ENCODE measurements at places on chromosomes 5 and 9.
A peak's percentile ranks its signal among the peaks of the same experiment; 100 is the strongest.

DNA sequence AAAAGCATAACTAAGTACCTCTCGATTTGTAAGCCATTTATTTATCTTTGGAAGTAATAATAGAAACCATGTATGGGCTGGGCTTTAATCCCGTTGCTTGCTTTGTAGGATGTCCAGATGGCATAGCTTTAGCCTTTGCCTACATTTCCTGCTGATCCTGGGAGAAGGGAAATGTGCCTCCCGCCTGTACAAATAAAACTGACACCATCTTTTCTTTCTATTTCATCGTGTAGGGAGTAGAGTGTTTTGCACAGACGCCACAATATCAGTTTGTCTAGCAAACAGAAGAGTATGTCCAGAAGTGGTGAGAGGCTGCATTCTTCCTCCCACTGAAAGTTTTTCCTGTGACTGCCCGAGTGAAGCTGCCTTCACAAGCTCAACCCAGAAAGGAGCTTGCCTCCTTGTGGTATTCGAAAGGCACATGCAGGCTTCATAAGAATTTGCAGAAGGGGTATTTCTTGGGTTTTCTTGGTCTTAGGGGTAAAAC is 24.7 kb upstream of the TJP2 start:
- no peak for DNase-seq

DNA sequence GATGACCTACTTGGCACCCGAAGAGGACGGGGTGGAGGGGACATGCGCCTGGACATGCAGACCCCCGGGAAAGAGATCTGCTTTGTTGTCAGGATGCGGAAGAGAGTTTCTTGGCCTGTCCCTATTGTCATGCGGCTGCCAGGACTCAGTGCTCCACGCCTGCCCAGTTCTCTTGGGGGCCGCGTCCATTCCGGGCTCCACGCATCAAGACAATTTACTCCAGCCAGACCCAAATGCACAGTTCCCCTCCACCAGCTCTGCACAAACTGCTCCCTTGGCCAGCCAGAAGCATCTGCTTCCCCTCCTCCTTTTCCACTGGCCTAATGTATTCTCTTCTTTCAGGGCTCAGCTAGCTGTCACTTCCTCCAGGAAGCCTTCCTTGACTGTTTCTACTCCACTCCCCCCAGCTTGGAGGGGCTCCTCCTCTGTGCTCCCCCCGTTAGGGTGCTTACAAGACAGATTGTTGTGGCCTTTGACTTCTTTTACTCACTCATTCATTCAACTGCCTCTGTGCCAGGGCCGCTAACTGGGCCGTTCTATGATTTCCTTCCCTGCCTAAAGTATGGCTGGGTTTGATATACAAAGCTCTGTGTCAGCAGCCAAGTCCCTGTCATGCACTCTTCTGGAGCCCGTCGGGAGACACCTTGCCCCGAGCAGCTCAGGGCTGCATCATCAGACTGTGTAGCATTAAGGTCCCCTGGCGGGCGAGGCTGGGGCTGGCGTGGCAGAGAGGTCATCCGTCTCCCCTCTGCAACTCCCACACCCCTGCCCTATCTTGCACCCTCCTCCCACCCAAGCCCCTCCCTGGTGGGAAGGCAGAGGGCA is 6.6 kb downstream of the FIBCD1 start:
- DNase-seq, result no peak

- no peak for DNase-seq
These were observed 16.4 kb upstream of the DOLPP1 start for GRCh38 chr9:129064499-129064908.

- peak; percentile 60 for DNase-seq
These were observed 2.8 kb downstream of the CD74 start for GRCh38 chr5:150409638-150410523.

- DNase-seq, result peak; percentile 18
These were observed 141.7 kb downstream of the HTR1A start for GRCh38 chr5:63820577-63820976.

- DNase-seq, result no peak
These were observed 27.3 kb downstream of the SCGB3A1 start for GRCh38 chr5:180563994-180564393.

DNA sequence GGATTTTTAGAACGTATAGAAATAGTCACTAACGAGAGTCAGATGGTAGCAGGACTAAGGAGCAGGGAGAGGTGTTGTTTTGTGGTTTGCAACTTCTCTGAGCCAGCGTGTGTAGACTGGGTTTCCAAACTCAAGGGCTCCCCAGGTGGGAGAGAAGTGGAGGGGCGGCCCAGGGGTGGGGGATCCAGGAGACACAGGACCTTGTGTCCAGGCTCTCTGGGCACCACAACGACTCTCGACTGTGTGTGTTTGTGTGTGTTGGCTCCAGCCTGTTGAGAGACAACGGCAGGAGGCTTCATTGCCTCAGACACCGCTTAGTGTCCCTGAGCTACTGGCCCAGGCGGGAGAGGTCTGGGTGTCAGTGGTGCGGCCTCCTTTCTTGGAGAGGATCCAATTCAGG is 934 bp upstream of the FCN1 start:
- DNase-seq, result no peak

DNA sequence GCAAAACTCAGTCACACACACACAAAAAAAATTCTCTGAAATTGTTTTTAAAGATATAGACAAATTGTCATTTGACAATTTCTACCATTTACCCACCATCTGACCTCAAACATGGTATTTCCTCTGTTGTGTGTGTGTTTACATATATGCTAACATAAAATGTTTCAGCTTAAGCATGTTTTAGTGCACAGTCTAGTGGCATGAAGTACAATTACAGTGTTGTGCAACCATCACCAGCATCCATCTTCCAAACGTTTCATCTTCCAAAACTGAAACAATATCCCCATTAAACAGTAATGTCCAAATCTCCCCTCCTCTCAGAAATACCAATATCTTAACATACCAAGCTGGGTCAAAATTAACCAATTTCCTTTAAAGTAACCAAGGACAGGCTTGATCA is 65.2 kb downstream of the MYO10 start:
- DNase-seq, result no peak

DNA sequence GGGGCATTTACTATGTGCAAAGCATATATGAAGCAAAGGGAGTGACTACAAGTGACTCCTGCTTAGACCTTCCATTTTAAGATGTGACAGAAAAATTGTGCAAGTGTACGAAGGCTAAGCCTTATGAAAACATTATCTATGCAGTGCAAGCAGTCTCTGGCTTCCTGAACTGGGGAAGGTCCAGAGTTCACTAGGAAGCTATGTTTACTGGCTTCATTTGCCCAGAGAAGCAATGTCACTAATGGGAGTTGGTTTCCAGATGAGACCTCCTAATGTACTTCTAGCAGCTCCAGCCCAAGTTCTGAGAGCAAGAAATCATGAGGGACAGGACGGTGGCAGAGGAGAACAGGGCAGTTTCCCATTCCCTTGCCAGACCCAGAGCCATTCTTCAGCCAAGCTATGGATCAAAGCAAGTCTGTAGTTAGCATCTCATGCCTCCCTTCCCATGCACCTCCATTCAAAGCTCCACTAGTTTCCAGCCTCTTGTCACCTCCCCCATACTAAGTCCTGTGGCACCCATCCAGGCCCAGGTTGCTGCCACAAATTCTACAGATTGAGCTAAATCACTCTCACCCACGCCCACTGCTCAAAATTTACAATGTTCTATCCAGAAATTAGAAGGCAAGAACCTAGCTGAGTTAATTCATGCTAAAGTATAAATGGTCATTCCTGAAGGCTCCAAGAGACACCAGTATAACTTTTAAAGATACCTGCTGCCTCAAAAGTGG is 21.8 kb downstream of the MCTP1 start:
- DNase-seq, result no peak

DNA sequence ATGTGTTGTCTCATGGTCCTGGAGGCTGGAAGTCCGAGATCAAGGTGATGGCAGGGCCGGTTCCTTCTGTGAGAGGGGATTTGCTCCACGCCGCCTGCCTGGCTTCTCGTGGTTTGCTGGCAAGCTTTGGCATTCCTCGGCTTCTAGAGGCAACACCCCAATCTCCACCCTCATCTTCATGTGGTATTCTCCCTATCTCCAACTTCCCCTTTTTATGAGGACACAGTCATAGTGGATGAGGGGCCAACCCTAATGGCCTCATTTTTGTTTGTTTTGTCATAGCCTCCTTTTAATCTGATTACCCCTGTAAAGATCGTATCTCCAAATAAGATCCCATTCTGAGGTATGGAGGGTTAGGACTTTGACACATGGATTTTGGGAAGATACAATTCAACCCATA is 41.7 kb upstream of the CLK4 start:
- DNase-seq, result no peak

DNA sequence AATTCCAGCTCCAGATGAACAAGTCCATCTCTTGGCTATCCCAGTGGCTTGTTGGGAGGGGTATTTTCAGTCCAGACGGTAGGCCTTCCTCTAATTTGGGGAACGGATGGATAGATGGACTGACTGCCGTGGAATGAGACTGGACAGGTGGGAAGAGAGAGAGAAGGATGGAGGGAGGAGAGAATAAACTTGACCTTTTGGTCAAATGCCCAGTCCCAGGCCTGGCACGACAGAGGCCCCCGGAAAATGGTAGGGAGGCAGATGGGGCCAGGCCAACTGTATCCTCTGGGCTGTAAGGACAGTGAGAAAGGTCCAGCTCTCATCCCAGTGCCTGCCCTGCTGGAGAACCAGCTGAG is 1.1 kb downstream of the BHMT start:
- no peak for DNase-seq

DNA sequence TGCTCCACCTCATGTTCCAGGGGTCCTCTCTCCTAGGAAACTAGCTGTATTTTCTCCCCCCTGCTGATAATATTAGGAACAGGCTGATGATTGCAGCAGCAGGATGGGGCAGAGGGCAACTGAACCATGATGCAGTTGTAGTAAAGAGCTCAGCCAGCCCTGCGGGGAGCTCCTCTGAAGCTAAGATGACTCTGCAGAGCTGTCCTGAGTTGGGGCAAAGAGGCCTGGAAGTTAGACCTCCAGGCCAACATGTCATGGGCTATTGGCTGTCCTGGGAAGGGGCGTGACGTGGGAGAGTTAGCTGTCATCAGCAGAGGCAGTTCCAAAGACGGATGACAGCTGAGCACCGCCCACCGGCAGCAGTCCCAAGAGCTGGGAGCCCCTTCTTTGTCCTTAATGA is 6.6 kb upstream of the FBP1 start:
- DNase-seq, result no peak

DNA sequence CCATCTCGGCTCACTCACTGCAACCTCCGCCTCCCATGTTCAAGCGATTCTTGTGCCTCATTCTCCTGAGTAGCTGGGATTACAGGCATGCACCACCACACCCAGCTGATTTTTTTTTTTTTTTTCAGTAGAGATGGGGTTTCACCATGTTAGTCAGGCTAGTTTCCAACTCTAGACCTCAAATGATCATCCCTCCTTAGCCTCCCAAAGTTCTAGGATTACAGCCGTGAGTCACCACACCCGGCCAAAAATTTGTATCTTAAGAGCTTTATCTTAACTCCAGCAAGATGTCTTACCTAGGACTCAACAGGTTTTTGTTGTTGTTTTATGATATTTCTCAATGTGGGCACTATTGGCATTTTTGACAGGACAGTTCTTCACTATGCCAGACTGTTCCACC is 27.9 kb downstream of the LYRM7 start:
- DNase-seq, result no peak

DNA sequence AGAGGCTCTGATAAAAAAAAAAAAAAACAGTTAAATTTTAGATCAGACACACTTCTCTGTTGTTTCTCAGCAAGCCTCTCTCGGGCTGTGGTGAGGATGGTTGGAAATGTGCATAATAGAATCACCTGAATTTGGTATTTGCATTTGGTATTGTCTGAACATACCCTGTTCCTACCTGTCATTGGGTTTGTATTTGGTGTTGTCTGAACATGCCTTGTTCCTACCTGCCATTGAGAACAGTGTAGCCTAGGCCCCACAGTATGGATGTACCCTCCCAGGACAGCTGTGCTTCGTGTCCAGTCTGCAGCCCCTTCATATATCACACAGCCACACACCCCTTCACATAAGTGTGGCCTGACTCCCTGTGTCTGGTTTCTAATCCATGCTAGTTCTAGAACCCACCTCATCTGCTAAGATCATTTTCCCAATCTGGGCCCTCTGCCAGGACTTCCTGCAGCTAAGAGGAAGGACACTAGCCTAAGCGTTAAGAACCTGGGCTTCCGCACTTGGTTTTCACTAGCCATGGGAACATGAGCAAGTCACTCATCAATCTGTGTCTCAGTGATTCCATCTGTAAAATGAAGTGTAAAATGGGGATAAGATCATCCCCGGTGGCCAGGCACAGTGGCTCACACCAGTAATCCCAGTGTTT is 49.2 kb downstream of the ITGA2 start:
- DNase-seq, result no peak

- no peak for DNase-seq
These were observed 51.9 kb downstream of the TGFBI start for GRCh38 chr5:136080483-136081216.

- no peak for DNase-seq
These were observed 215.3 kb downstream of the MLLT3 start for GRCh38 chr9:20407013-20407412.

DNA sequence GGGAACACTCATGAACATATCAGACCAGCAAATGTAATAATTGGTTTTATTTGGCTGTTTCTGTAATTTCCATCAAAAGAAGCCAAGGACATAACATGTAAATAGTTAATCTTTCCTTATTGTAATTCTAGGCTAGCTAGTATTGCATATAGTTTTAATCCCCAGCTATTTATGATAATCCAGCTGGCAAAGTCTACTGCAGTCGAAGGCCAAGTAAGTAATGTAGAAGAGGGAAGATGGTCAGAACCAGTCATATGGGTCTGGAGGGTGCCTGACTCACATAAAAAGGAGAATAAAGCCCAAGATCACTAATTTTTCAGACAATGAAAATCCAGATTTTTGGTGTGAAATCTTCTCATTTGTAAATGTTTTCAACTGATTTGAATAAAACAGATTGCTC is 106.3 kb downstream of the CCDC192 start:
- no peak for DNase-seq

- DNase-seq, result no peak
These were observed 131.4 kb upstream of the SHB start for GRCh38 chr9:38200431-38200830.

DNA sequence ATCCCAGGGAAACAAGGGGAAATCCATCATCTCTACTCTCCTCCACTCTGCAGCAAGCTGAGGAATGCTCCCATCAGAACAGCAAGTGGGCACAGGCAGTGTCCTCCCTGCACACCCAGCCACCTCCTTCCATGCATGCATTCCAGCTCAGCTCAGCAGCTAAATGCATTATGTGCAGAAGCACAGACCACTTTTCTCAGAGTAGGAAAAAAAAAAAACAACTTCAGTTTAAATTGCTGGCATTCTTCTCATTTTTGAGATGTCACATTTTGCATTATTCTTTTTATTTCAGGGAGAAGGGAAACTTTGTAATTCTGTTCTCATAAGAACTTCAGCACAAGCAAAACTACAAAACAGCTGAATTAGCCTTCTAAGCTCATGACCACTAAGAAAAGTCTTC is 312.2 kb downstream of the SEMA5A start:
- no peak for DNase-seq

DNA sequence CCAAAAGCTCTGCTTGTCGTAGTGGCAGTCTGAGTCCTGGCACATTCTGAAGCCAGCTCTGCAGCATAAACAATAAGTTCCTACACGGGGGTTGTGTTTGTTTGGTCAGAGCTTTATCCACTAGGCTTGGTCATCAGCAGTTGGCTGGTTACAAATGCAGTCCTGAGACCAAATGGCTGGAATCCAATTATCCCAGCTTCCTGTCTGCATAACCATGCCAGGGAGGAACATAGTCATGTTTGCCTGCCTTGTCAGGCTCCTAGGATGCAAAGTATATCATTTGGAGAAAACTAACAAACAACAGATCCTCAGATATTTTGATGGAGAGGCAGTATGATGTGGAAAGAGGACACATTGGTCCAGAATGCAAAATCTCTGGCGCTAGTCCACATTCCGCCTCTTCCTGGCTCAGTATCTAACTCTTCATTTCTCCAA is 85.8 kb downstream of the FBXO38 start:
- DNase-seq, result no peak

- DNase-seq, result no peak
These were observed 146.1 kb downstream of the MAST4 start for GRCh38 chr5:66742083-66742895.

Measured in NCI-H2081 treated with DMSO at 0.1 percent for 48 hours (cell line).